ENCODE measurements at places on chromosomes 1 and 21.

DNA sequence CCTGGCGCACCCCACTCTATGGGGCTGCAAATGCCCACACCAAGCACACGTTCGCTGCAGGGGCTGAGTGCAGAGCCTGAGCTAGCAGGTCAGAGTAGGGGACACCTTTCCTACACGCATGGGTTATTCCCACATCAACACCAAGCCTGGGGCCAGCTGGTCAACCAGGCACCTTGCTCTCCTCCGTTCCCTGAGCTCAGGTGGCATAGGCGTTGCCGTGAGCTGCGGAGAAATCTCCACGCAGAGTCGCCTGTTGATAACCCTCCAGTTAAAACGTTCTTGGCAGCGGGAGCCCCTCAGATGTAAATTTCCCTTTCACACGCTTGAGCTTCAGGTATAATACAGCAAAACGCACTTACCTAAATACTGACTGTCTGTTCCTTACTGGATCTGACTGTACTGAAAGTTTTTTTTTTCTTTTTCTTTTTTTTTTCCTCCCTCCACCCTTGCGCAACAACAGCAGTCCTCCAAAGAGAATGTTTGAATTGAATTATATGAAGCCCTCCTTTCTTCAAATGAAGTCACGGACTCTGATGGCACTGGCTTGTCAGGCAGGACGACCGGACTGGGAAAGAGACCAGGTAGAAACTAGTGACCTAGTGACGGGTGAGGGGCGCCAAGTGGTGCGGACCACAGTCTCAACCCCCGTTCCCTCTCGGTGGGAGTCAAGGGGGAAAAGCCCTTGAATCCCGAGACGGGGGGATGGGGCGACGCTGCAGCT, 2.1 kb downstream of the BRINP3 start:
- no peak for DNase-seq

- no peak for DNase-seq
Measured at GRCh38 chr1:239810061-239810481, 281.6 kb upstream of the FMN2 start.

DNA sequence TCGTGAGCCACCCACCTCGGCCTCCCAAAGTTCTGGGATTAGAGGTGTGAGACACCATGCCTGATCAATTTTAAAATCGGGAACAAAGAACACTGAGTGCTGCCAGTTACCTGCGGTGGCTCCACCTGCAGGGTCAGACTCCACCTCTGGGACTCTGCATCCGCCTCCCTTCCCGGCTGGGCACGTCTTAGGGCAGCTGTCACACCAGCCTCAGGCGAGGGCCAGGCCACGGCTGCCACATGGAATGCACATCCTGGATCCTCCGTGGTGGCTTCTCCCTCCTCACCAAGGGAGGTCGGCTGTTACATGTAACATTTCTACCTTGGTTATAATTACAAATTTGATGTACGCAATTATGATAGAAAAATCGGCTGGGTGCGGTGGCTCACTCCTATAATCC, 5.9 kb upstream of the MXRA8 start:
- no peak for DNase-seq

DNA sequence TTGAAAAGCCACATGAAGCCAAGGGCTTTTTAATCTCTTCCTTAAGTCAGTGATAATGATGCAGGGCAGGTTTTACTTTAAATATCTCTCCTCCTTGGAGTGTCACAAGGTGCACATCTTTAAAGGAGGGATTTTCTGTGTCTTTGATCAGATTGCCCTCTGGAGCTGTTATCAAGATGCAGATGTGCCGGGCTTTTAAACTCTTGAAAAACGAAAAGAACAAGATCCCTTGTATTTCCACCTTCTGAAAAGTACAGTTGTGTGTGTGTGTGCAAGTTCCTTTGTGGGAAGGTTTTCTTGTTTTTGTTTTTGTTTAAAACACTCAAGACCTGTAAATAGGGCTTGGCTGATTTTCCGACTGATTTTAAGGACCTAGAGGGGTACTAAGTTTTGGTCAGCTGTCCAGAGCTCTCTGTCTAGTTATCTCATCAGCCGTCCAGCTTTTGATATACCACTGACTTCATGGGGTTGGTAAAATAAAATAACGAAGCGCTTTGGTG, 1.6 kb downstream of the MARK1 start:
- no peak for DNase-seq

GRCh38 chr1:184823080-184823479, 68.4 kb upstream of the EDEM3 start:
- DNase-seq = no peak

- no peak for DNase-seq
Measured at GRCh38 chr1:3474421-3474820, 20.0 kb downstream of the ARHGEF16 start.
